ENCODE measurements at places on chromosomes 1 and 21.

- no peak for DNase-seq
Observed at GRCh38 chr21:21731626-21732025, 733.4 kb downstream of the NCAM2 start.

DNA sequence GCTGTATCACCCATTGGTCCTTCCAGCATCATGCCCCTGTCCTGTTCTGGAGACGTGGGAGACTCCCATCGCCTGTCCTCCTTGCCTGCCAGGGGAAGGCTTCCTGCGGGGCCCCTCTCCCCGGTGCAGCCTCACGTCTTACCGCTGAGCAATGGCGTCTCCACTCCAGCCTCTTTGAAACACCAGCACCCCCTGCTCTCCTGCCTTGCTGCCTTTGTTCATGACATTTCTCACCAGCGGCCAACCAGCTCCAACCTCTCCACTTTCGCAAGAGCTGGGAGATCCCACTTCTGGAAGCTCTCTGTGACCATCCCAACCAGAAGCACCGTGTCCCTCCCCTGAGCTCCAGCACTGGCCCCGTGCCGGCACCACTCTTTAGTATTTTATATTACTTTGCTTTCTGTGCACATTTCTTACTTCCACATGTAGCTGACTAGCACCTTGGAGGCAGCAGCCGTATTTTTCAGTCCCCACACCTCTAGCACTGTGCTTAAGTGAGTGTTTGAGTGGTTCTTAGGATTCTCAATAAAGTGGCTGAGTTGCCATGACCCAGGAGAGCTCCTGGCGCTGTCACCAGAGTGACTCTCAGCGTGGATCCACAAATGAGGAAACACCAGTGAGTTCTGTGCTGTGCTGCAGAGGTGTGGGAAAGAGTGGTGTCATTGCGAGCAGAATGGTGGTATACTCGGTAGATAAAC lies 83.5 kb downstream of the ATP5PO start:
- DNase-seq: no peak

- no peak for DNase-seq
Observed at GRCh38 chr1:55717111-55717510, 501.9 kb upstream of the USP24 start.

- no peak for DNase-seq
Observed at GRCh38 chr1:9449110-9449627, 90.1 kb upstream of the SLC25A33 start.

- no peak for DNase-seq
Observed at GRCh38 chr1:63836830-63837229, 63.0 kb downstream of the ROR1 start.

GRCh38 chr1:59978511-59978910 lies 51.9 kb upstream of the CYP2J2 start:
- no peak for DNase-seq

DNA sequence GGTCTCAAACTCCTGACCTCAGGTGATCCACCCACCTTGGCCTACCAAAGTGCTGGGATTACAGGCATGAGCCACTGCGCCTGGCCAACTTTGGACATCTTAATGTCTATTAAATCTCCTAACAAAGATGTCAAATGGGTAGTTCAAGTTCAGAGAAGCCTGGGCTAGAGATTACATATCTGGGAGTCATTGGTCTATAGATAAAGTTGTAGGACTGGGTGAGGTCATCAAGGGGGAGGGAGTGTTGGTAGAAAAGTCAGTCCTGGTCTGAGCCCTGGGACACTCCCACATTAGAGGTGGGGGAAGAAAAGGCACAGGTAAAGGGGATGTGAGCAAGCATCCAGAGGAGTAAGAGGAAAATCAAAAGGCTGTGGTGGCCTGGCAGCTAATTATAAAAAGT lies 6.6 kb downstream of the UBIAD1 start:
- DNase-seq: no peak

DNA sequence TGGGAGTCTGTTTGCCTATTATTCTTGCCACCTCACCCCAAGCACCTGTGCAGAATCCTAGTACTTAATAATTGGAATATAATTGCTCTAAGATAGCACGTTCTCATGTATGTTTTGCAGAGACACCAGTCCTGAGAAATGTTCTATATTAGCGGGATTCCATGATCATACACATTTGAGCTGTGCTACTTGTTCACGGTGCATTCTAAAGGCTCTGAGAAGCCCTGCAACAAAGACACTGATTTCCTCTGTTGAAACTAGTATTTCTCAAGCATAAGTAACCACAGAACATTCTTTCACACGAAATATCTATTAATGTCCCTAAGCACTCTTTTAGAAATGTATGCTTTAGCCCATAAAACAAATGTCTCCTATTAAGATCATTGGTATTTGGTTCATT lies 109.4 kb downstream of the BARHL2 start:
- no peak for DNase-seq

DNA sequence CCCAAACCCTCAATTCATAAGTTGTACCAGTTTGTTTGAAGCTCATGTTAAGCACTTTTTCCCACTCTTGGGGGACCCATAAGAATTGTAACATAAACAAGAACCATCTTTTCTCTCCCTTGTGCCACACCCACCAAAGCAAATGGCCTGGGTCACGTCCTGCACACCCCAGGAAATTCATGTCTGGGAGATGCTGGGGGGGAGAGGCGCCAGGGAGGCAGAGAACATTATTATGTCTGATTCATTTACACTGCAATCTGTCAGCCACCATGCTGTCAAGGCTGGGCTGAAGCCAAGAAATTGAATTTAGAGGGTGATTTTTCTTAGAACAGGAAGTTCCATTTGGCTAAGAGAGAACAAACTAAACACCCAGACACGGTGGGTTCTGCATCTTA lies 37.2 kb upstream of the IPO9 start:
- DNase-seq: no peak

DNA sequence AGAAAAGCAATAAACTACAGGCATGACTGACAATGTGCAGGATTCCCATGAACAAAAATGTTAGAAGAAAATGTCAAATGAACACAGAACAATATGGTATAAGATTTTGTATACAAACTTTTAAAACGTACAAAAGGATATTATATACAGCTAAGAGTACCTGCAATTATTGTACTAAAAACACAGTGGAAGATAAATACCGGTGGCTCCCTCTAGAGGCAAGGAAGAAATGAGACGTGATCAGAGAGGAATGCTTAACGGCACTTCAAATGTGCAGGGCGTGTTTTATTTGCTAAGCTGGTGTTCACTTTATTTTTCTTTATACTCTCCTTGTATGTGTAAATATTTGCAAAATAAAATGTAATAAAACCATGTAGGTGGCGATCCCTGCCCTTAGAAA lies 191.8 kb upstream of the SAMSN1 start:
- peak; percentile 6 for DNase-seq

DNA sequence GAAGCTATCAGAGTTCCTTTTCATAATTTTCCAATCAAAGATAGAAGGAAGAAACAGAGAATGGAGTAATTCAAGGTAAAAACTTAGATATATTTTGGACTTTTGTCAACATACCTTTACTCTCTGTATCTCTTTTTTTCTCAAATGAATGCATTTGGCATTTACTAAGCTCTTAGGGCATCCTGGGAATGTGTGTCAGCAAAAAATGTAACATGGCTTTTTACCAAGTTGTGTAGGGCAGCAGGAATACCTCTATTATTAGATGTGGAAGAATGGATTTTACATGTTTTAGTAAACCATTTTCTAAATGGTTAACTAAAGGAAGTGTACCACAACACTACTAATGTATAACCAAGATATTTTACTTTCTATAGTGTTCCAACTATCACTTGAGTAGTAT lies 4.2 kb upstream of the COL11A1 start:
- DNase-seq: no peak

DNA sequence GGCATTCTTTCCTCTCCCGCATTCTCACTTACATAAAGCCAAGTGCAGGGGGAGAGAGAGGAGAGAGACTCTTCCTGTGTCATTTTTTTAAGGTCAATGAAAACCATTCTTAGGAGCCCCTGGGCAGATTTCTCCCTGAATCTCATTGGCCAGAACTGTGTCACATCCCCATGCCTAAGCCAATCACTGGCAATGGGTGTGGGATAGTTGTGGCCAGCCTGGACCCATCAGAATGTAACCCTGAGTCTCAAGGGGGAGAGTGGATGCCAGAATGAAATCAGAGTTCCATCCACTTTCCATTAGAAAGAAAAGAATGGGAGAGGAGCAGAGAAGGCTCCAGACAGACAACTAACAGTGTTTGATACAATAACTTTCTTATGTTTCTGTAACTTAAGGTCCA lies 31.2 kb upstream of the COQ8A start:
- DNase-seq: no peak

DNA sequence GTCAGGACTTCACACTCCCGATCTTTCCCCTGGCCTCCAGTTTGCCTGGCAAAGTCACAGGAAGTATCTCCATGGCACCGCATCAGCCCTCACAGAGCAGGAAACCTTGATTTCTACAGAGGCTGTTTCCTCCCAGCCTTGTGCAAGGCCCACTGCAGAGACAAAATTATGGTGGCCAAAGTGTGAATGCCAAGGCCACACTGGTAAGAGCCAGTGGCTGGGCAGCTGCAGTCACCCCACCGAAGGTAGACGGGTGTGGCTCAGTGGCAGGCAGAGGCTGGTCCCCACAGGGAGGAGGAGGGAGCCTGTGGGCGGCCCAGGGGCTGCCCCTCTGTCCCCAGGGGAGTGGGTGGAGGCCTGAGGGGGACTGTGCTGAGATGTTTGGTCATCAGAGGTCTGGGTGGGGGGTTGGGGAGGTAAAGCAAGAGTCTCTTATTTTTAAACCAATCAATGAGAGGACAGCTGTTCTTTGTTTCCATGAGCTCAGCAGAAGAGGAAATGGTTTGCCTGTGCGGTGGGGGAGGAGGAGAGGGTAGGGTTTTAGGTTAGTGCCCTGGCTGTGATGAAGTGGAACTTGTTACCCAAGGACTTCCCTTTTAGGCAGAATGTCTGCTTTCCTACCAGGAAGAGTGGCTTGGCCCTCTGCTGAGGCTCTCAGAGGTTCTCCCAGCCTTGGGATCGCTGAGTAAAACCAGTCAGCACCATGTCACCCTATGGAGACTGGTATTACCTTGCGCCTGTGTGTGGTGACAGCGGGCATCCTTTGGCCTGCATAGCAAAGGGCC lies 18.0 kb upstream of the BTG2 start:
- no peak for DNase-seq

GRCh38 chr1:92903765-92904164 lies 57.5 kb downstream of the DIPK1A start:
- no peak for DNase-seq

DNA sequence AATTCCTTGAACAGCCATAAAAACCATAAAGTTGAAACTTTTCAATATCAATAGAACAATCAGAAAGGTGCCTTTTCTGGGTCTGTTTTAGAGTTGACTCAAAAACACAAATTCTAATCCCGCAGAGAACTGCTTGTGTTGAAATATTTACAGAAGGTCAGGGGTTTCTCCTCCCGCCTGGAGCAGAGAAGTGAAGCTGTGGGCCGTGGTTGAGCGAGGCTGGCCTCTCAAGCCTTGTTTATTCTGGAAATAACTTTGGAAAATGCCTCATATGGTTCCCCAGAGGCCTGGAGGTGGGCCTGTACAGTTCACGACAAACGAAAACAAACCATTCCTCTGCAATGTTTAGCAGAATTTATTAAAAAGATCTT lies 90.8 kb upstream of the ERRFI1 start:
- DNase-seq: no peak

DNA sequence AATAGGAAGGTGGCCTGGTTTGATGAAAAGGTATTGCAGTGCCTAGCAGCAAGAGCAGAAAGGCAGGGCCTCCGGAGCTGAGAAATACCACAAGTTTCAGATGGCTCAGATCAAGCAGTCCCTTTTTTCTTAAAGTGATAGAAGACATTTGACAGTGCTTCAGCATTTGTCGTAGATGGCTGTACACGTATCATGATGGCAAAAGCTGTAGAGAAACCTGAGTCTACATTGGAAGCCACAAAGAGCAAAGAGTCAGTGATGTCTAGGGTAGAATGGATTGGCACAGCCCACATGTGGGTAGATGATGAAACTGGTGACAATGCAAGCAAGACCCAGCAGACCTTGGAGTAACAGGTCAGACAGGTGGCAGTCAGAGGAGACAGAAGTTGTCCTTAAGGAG lies 101.3 kb upstream of the ARTN start:
- DNase-seq: peak; percentile 28

- no peak for DNase-seq
Observed at GRCh38 chr1:175536921-175537320, 206.5 kb downstream of the TNR start.

DNA sequence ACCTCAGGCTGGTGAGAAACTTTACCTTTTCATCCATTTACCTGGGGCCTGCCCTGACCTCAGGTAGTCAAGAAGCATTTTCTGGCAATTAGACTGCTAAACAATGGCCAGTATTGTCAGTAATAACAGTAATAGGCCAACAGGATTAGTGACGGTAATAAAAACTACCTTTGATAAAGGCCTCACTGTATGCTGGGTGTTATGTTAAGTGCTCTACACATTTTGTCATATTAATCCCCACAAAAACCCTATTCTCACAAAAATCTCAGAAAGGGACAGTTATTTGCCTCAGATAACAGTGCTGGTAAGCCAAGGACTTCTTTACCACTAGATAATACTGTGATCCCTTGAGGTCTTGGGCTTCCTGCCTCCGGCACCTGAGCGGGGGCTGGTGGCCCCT lies 191.4 kb downstream of the FOXD2 start:
- no peak for DNase-seq

- DNase-seq: no peak
Observed at GRCh38 chr1:178714453-178714852, 10.6 kb upstream of the RALGPS2 start.

GRCh38 chr1:109290998-109291397 lies 8.1 kb upstream of the PSRC1 start:
- DNase-seq: no peak

GRCh38 chr1:171438441-171438840 lies 46.9 kb upstream of the PRRC2C start:
- no peak for DNase-seq

DNA sequence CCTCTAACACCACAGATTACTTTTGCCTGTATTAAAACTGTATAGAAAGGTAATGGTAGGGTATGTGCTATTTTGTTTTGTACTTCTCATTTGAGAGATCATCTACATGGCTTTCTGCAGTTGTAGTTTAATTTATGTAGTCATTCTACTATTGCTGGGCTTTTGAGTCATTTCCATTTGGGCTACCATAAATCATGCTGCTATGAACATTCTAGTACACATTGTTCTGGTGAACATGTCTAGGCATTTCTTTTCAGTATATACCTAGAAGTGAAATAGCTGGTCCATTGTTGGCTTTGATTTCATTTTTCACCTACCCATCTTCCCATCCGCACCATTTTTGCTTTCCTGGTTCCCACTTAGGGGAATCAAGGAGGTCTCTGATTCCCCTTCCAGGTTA lies 18.7 kb downstream of the EDN2 start:
- no peak for DNase-seq

DNA sequence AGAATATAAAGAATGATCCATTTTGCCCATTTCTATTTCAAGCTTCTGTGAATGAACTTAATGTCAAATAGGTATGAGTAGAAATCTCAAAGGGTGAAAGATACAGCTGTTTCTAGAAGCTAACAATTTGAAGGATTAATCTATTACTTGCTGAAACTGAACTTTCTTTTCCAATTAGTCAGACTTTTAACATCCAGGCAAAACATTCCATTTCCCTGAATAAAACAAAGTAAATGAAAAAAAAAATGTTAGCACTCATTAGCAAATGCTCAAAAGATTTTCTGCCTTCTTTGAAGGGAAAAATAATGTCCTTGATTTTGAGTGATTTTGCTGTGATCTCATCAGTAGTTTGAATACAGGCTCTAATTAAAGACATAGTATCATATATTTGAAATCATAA lies 447.6 kb upstream of the PRMT6 start:
- no peak for DNase-seq

- DNase-seq: no peak
Observed at GRCh38 chr1:228737601-228738041, 2.3 kb downstream of the RHOU start.

Measured in PC-9 (cell line).